ENCODE measurements at places on chromosomes 5 and 9.

GRCh38 chr9:2214707-2215106, 199.6 kb downstream of the SMARCA2 start:
- DNase-seq: no peak

DNA sequence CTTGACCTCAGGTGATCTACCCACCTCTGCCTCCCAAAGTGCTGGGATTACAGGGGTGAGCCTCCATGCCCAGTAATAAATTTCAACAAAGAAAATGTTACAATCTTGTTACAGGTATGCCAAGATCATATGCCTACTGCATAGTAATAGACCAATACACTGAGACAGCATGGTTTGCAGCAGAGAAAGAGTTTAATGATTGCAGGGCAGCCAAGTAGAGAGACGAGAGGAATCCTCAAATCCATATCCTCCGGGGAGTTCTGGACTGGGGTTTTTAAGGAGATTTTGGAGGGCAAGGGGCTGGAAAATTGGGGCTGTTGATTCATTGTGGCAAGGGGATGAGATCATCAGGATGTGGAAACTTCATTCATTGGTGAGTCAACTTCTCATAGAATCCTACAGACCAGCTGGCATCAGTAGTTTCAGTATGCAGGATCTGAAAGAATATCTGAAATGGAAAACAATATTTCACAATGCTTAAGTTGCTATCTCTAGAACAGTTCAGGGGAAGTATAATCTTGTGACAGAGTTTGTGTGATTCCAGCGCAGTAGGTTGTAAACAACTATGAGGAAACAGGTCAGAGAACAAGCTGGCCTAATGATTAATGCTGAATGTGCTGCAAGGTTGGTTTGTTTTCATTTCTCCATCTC, 14.8 kb upstream of the TUT7 start:
- DNase-seq: no peak

GRCh38 chr5:155114655-155115054, 101.1 kb downstream of the KIF4B start:
- no peak for DNase-seq

- no peak for DNase-seq
These were observed 7.7 kb upstream of the MAP3K1 start for GRCh38 chr5:56807679-56808078.

- DNase-seq: peak; percentile 37
These were observed 31.9 kb downstream of the ANKRD33B start for GRCh38 chr5:10595672-10596309.

DNA sequence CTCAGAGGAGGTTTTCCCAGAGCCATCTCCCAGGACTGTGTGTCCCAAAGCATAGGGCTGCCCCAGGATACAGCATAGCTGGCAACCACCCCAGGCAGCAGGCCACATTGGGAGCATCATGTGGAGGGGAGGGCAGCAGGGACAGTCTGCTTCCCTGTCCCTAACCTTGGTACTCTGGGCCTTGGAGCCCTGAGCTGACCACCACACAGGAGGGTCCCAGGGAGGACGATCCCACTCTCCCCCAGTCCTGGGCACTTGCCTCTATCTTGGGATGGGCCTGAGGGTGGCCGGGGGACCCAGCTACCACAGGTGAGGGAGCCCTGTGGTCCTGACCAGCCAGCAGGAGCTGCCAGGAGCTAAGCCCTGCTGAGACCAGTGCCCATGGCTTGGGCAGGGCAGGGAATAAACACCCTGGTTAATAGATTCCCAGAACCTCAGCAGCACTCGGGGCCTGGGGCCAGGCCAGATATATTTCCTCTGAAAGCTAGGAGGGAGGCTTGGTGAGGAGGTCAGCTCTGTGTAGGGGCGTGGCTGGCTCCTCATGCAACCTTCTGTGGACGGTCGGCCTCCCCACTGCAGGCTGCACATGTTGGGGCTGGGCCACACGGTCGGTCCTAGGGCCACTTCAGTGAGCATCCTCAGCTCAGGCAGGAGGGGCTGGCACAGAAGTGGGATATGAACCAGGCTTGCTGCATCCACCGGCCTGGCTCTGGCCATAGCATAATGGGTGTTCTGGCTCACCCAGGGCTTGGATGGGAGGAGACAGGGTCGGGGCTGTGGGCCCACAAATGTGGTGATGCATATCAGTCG, 4.2 kb downstream of the NINJ1 start:
- DNase-seq: no peak

DNA sequence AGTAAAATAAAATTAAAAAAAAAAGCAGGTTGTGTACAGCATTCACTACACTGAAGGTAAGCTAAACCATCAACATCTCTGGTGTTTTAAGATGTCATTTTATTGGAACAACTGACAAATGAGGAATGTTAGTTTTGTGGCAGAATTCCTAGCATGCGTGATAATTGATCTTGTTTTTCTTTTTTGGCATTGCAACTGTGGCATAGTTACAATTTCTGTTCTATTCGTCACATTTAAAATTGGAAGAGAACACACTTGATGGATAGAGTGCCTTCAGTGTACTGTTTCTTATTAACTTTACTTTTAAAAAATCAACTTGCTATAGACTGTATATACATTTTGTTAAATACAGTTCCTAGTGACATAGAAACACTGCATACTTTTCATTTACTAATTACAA, 43.6 kb upstream of the TNFSF15 start:
- no peak for DNase-seq
